ENCODE measurements at places on chromosomes 4 and X.

DNA sequence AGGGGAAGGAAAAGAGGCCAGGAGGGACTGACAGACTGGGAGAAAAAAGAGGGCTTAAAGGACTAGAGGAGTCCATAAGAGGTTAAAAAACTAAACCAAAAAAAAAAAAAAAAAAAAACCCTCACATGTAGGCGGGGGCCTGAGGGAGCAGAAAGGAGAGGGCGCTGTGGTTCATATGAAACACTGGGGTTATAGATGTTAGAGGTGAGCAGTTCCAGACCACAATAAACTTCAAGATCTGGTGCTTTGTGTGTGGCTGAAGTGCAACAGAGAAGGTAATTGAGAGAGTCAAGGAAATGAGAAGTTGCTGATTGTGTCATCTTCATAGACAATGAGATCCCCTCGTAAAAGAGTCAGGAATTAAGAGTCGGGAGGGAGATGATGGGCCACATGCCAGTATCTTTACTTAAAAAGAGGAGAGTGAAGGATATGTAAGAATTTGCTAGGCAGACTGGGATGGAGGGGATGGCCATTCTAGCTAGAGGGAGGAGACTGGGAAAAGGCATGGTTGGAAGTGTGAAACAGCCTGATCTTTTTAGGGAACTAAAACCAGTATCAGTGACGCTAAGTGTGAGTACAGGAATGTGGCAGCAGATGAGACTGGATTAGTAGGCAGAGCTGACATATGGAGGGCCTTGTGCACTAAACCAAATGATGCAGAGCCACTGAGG, 18.4 kb upstream of the OGT start:
- DNase-seq, result no peak

GRCh38 chr4:171473155-171473554, 340.0 kb upstream of the GALNTL6 start:
- DNase-seq, result no peak

GRCh38 chr4:142242156-142242555, 603.9 kb downstream of the INPP4B start:
- DNase-seq, result no peak

- DNase-seq, result no peak
Measured at GRCh38 chrX:32016195-32016594, 944.4 kb upstream of the FTHL17 start.

- no peak for DNase-seq
Measured at GRCh38 chr4:79164907-79165610, 160.8 kb downstream of the NAA11 start.

DNA sequence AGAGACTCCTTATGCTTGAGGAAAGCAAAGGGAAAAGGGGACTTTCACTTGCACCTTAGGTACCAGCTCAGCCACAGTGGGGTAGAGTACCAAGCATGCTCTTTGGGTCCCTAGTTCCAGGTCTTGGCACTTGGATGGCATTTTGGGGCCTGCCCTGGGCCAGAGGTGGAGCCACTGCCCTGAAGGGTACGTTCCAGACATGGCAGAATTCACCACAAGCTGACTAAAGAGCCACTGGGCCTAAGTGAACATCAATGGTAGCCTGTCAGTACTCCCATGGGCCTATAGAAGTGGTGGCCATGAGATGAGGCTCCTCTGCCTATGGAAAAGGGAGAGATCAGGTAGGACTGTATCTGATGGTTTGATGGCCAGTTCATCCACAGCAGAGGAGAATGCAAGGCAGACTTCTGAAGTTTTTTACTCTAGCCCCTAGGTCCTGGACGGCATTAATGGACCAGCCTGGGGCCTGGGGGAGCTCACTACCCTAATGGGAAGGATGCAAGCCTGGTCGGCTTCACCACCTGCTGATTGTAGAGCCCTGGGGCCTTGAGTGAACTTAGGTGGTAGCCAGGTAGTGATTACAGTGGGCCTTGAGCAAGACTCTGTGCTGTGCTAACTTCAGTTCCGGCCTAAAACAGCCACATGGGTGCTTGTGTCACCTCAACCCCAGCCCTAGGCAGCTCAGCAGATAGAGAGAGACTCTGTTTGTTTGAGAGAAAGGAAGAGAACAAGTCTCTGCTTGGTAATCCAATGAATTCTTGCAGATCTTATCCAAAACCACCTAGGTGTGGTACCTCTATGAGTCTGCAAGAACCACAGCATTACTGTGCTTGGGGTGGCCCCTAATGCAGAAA, 19.8 kb upstream of the HSFX4 start:
- peak; percentile 26 for DNase-seq

- DNase-seq, result no peak
Measured at GRCh38 chr4:85222561-85222960, 252.4 kb upstream of the ARHGAP24 start.

- DNase-seq, result no peak
Measured at GRCh38 chr4:113409181-113409580, 352.4 kb downstream of the CAMK2D start.

DNA sequence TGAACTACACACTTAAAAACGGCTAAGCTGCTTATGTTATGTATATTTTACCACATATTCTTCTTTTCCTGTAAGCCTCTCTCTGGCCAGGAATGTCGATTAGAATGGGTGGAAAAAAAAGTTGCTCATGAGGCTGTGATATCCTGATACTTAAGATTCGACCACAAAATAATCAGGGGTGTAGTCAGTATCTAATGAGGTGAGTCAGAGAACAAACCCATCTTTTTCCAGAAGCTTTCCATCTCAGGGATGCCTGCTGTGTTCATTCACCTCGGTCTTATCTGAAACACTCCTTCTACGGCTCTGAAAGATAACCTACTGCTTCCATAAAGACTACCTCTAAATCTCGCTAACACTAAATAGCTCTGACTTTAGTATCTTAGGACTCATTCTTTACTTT, 142.7 kb upstream of the MAP3K15 start:
- DNase-seq, result no peak

DNA sequence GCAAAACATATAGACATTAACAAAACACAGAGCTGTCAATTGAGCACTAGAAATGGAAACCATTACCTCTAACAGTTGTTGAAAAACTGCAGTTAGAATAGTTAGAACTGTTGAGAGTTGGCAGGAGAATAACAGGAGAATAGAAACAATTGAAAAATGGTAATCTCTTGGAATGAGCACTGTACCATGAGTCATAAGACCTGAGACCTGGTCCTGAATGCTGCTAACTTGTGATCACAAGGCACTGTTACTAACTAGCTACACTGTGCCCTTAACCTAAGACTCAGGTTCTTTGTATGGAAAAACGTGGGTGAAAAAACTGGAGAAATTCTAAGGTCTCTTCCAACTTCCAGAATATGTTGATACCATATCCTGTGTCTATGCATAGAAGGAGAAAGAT, 29.3 kb downstream of the FAM114A1 start:
- no peak for DNase-seq

DNA sequence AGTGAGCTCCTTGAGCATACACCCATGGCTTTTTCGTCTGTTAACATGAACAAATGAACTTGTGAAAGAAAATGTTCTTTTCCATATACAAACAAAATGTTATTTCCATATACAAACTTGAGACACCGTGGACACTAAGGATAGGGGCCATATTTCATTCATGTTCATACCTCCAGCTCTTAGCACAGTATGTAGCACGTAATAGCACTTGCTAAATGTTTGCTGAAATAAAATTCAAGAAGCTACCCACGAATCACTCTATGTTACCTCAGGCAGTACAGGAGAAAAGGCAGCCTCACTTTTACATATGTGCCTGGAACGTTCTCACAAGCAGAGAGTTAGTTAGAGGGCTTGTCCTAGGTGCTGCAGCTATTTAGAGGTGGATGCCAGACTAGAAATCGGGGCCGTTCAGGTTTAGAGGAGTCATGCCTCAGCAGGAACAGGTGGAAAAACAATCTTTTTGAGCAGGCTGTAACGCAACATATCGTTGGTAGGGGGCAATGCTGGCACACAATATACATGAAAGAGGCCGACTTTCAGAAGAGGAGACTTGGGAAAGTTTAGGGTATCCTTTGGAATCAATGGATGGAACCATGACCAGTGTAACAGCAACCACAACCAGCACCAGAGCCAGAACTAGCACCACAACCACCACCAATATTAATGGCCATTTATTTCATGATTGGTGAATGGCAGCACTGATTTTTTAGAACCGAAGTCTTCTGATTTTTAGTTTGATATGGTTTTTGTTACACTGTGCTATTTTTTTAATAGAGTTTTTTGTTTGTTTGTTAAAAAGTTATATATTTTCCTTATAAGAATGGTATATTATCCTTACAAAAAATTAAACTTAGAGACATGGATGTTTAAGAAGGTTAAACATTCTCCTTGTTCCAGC, 14.8 kb upstream of the PAQR3 start:
- peak; percentile 41 for DNase-seq

- no peak for DNase-seq
Measured at GRCh38 chr4:159269956-159270355, 167.1 kb downstream of the RAPGEF2 start.

- DNase-seq, result peak; percentile 99
Measured at GRCh38 chrX:4710618-4711433, 997.4 kb upstream of the PRKX start.

GRCh38 chr4:54784161-54784671, 126.5 kb downstream of the KIT start:
- DNase-seq, result peak; percentile 82

All from common myeloid progenitor, CD34-positive (primary cell).